H54 (cell line): ENCODE measurements at places on chromosomes 7 and 10.
A peak's percentile ranks its signal among the peaks of the same experiment; 100 is the strongest.

GRCh38 chr10:6037422-6037821, 24.7 kb downstream of the IL2RA start:
- DNase-seq: no peak

DNA sequence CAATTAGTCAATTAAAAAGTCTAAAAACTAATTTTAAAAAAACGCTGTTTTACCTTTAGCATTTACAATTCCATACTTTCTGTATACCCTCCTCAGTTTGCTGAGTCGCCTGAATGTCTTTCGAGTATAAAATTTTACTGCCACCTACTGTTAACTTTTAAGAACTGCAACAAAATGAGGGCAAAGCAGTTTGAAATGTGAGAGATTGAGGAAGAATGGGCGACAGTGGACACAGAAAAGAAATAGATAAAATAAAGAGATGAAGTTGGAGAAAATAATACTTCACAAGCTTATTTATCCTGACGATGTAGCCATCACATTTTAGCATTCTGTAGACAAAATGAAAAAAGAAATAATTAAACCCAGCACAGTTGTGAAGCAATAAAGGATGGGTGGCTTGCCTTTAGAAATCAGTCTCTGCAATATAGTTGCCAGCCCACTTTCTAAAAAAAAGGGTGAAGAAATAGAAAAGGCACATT, 110.8 kb upstream of the PTN start:
- no peak for DNase-seq

GRCh38 chr7:101900103-101900502, 82.7 kb downstream of the CUX1 start:
- no peak for DNase-seq

GRCh38 chr7:102296179-102296438, 9.4 kb downstream of the SH2B2 start:
- DNase-seq: no peak

DNA sequence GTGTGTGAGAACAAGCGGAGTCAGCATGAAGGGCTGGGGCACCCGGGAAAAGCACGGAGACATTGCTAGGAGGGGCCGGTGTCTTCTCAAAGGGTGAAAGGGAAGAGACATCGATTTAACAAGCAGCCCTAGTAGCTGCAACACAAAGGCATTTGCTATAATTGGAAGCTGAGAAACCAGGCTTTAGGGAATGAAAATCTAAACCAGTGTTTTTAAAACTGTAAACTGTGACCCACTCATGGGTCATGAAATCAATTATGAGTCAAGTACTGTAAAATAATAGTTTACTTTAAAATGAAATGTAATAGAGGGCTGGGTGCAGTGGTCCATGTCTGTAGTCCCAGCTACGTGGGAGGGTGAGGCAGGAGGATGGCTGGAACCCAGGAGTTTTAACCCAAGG, 128.7 kb upstream of the RHEB start:
- no peak for DNase-seq

GRCh38 chr7:1968397-1969111, 264.2 kb downstream of the MAD1L1 start:
- no peak for DNase-seq

- no peak for DNase-seq
These were observed 141.7 kb upstream of the COL1A2 start for GRCh38 chr7:94252971-94253370.

- no peak for DNase-seq
These were observed 51.3 kb upstream of the STEAP4 start for GRCh38 chr7:88357781-88358525.

GRCh38 chr7:787332-788240, 44.7 kb upstream of the SUN1 start:
- no peak for DNase-seq

- no peak for DNase-seq
These were observed 400.3 kb downstream of the RPS24 start for GRCh38 chr10:78433766-78434535.

DNA sequence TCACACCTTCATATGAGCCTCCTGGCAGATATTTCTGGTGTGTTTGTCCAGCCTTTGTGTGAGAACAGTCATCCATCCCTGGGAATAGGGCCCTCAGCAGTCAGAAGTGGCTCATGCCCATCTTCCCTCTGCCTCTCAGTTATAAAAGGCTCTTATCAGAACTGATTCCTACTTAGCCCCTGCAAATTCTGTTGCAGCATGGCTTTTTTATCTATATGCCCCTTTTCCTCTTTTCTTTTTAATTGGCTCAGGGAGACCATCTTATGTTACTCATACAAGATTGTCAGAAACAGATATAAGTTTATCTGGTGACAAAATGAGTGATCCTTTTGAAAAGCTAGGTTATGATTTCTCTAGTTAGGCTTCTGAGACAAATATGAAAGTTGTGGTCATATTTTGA, 194.1 kb downstream of the CREB5 start:
- no peak for DNase-seq

- no peak for DNase-seq
These were observed 162.8 kb downstream of the ZMYND11 start for GRCh38 chr10:298033-298432.

DNA sequence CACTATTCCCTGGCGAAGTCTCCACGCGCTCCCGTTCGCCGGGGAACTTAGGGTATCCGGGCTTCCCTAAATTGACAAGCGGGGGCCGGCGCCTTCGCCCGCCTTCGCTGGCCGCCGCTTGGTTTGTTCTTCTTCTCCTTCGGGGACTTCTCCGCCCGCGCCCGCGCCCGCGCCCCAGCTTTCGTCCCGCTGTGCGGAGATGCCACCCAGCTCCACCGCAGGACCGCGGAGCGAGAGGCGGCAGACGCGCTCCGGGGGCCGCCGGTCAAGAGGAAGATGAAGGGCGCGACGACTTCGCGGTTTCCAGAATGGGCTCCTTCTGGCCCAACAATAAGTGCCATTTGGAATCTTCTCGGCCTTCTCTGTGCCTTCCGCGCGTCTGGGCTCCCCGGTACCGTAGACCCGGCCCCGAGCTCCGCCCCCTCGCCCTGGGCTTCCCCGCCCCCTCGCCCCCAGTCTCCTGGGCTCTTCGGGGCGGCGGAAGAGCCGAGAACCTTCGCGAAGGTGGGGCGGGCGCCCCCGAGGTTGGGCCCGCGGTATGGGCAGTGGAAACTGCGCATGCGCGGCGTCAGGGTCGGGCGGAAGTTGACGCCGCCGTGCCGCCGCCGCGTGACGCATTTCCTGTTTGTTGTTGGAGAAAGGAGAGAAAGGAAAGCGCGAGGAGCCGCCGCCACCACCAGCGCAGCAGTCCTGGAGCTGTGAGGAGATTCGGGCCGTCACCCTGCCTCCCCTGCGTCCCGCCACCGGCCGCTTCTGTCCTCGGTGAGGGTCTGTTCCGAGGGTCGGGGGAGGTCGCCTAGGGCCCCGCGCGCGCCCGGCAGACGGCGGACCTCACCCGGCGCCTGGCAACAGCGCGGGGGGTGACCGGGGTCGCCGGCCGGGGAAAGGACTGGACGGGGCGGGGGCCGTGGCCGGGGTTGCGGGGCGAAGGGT, at the start of gene DNAJB6:
TSS of gene DNAJB6 (plus strand) at position 622 of the 933 bp plus-strand sequence. CDS start 21,569 bp downstream, outside the sequence.
- peak; percentile 81 for DNase-seq

DNA sequence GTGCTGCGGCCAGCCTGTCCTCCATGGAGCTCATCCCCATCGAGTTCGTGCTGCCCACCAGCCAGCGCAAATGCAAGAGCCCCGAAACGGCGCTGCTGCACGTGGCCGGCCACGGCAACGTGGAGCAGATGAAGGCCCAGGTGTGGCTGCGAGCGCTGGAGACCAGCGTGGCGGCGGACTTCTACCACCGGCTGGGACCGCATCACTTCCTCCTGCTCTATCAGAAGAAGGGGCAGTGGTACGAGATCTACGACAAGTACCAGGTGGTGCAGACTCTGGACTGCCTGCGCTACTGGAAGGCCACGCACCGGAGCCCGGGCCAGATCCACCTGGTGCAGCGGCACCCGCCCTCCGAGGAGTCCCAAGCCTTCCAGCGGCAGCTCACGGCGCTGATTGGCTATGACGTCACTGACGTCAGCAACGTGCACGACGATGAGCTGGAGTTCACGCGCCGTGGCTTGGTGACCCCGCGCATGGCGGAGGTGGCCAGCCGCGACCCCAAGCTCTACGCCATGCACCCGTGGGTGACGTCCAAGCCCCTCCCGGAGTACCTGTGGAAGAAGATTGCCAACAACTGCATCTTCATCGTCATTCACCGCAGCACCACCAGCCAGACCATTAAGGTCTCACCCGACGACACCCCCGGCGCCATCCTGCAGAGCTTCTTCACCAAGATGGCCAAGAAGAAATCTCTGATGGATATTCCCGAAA, 2.7 kb downstream of the PIK3CG start:
- no peak for DNase-seq

DNA sequence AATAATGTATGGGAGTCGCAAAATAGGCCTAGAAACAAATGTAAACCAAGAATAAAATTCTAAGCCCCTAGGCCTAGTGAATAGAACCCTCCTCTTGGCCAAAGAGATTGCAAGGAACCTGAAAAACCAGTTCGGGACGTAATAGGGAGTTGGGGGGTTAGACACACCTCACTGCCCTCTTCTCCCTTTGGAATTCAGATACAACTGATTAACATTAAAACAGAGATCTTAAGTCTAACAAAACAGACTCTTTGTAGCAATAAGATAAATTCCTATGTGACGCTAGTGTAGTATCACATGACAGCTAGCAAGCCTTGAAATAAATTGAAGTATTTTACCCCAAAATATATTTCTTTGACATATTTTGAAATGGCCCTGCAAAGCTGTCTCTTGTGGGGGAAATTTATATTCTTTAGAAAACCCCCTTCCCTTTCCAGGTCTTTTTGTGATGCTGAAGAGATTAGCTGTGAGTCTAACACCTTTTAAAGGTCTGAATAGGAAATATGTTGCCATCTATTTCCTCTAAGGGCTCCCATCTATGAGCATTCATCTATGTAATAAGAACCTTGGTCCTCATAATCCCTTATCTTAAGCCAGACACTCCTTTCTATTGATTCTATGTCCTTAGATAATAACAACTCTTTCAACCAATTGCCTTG, 623.4 kb upstream of the NRG3 start:
- no peak for DNase-seq

GRCh38 chr7:156327474-156327873, 313.1 kb upstream of the RNF32 start:
- no peak for DNase-seq

DNA sequence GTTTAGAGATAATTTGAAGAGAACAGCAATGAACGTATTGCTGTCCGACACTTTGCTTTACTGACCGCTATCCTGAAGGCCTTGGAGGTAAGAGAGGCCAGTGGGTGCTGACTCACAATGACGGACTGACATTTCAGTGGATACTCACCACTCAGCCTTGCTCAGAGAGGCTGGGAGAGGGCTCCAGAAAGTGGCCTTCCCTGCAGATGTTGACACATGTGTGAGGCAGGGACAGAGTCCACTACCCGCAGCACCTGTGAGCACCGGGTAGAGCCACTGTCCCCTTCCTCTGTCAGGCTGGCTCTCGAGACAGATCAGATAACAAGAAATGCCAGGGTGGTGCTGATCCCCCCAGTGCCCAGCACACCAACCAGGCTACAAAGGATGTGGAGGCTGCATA, 75.0 kb downstream of the GPR26 start:
- no peak for DNase-seq

DNA sequence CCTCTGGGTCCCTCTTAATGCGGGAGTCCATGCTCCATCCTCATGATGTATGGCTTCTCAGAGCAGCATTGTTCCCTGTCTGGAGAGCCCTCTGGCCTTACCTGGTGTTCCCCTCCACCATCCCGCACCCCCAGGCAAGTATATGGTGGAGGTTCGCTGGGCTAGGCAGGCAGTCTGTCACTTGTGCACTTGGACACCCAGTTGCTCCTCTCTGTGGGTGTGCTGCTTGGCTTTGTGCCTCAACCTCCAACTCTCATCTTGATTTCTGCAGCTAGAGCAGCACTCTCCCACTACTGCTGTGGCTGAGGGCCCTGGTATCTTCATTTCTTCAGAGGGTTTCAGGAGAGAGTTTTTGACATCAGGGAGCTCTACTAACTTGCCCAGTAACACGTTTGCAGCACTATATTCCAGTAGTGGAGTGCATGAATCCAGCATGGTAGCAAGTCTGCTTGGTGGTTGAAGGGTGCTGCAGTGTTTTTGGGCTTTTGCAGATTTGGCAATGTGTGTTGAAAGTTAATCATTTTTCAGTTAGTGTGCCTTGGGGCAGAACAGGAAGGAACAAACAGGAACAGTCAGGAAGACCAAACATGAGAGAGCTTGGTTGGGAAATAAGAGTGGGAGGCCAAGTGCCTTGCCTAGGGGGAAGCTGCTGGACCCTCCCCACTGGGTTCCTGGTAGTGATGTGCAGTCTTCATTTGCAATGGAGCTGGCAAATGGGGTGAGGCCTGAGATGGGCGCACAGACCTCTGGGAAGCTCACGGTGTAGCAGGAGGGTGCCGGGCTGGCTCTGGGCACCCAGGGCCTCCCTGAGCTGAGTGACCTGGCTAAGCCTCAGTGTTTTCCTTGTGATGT, 37.4 kb downstream of the TSPAN14 start:
- DNase-seq: no peak

DNA sequence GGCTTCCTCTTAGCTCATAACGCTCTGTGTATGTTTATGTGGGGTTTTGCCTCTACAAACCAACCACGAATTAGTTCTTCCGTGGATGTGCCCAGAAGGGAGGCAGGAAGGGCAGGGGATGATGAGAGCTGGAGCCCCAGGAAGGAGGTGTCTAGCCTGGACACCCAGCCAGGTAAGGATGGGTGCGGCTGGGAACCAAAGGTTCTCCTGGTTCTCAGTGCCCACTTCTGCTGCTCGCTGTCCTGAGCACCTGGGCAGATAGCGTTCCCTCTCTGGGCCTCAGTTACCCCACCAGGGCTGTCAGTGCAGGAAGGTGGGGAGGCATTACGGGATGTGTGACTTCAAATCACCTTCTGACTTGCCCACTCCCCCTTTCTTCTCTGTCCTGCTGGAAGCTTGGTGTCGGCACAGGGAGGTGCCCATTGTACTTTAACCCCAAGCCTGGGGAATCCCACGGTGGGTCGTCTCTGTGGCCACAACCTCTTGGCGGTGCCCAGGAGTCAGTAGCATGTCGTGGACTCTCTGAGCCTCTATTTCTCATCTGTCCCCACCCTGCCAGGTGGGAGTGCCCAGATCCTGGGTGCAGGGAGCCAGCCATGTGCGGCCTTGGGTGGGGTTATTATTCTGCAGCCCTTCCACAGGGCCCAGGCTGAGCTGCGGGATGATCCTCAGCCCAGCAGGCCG, 18.7 kb upstream of the PCBD1 start:
- no peak for DNase-seq

DNA sequence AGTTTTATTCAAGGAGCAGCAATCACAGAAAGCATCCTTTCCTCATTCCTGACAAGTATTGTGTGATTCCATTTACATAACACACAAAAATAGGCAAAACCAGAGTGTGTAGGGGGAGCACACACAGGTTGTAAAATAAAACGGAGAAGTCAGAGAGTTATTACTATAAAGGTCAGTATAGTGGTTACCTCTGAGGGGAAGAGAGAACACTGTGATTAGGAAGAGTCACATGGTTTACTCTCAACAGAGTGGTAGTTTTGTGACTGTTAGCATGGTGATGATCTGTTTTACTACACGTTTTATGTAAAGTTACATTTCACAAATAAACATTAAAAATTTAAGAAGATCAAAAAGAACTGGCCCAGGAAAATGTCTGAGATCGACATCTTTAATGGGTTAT, 74.6 kb downstream of the VPS41 start:
- no peak for DNase-seq
